ENCODE measurements at places on chromosomes 11 and 22.

DNA sequence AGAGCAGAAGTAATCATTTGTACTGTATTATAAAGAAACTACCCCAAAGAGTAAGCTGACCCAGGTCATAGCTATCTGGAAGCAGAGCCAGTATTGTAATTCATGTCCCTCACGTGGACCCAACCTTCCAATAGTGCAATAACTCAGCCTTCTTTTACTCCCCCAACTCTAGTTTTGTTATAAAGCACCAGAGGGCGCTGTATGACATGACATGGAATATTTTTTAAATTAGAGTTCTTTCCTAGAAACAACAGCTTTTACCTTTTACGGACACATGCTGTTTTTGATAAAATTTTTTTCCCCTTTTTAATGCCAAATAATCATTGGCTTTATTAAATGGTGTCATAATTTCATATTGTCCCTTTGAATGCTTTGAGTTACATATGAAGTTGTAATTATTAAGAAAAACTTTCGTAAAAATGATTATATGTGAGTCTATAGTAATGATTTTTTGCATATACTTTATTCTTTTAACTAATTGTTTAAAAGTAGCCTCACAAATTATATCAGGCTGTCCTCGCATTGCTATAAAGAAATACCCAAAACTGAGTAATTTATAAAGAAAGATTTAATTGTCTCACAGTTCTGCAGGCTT lies 76.9 kb downstream of the DKK3 start:
- DNase-seq, result no peak

DNA sequence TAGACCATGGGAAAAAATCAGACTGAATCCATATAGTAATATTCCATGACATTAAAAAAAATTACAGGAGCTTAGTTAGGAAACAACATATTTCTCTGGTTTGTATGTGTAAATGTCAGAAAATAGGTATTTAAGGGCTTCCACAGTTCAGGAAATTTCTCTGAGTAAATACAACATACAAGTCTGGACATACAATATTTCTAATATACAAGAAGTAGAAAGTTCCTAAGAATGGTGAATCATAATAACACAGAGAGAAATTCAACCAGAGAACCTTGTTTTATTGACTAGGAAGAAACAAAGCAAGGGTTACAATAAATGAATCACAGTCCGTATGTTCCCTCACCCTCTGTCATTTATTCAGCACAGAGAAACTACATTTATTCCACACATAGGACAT lies 532.7 kb upstream of the FAT3 start:
- no peak for DNase-seq

DNA sequence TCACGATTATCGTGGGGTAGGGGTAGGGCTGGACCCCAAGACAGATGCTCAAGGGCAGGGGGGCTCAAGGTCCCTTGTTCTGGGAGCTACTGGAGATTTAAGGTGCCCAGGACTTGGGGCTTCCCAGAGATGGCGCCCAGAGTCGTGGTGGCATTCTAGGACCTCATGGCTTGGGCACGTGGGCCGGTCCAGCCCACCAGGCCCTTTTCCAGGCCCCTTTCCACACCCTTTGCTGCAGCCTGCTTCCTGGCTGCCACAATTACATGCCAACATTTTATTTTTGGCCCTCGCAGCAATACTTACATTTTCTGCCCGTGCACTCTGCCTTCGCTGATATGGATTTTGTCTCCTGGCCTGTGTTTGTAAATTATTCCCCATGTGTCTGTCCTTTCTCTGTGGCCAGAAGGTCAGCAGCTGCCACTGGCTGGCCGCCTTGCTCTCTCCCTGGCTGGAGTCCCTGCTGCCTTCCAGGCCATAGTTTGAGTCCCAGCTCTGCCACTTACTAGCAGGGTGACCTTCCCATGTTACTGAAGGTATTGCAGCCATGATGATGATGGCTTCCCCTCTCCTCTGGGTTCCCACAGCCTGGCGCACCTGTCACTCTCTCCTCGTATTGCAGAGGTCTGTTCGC lies 11.2 kb downstream of the MB start:
- DNase-seq, result no peak

GRCh38 chr11:10298342-10298741 lies 4.3 kb upstream of the SBF2 start:
- peak; percentile 70 for DNase-seq

DNA sequence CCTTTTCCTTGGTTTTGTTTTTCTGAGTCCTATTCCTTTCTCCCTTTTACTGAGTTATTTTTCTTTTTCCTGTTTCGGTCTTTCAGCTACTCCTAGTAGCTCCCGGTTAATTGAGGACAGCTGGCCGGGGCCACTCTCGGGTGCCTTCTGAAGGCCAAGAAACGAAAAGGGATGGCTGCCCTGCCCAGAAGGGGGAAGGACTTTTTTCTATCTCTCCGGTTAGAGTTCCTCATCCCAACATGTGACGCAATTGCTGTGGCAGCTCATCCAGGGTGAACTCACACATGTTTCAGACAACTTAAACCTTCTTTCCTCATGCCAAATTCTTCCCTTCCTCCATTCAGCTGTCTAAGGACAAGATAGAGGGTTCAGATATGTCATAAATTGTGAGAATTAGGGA lies 83.6 kb downstream of the PIWIL4 start:
- DNase-seq, result no peak

- no peak for DNase-seq
Observed at GRCh38 chr11:100705447-100705846, 18.4 kb downstream of the ARHGAP42 start.

All from activated CD4-positive, alpha-beta memory T cell treated with anti-CD3 and anti-CD28 coated beads, Interleukin-2, amount 10 ng/mL, durations not matched to agents 7 days and 5 days (primary cell).